Stimulated activated CD4-positive, alpha-beta T cell treated with anti-CD3 and anti-CD28 coated beads, Interleukin-4, amount 100 ng/mL, for 4 hours (primary cell): ENCODE measurements at places on chromosomes 7 and 10.

DNA sequence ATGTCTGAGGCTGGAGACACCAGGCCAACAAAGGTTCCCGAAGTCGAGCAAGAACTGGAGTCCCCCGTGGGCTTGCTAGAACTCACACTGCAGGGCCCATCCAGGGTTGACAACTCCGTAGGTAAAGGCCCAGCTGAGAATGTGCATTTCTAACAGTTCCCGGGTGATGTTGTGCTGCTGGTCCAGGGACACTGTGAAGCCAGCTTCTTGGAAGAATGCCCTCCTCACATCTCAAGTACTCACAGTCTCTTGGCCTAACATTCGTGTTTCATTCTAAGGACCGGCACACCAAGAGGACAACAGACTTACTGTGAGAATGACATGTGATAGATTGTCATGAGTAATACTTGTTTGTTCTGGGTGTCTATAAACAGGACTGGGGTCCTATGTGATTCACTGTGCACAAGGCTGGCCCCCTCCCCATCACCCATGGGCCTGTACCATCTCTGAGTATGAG lies 682.3 kb upstream of the IGFBP3 start:
- DNase-seq = no peak

DNA sequence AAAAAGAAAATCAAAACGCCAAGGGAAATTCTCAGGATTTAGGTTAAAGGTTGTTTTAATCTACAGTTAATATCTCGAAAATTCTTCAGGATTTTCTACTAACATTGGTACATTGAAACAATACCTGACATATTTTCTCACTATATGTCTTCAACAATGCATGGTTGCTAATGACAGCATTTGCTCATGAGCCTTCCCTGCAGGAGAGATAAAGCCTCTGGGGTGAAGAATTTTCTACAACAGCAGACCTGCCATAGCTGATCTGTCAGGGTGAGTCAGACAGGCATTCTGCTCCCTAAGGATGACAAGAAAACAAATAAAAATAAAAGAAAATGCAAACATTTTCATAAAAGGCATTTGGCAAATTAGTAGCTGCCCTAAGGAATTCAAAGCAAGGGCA lies 11.7 kb upstream of the GPR37 start:
- DNase-seq = no peak

- no peak for DNase-seq
Observed at GRCh38 chr10:108187408-108188012, 1023.0 kb upstream of the SORCS1 start.

DNA sequence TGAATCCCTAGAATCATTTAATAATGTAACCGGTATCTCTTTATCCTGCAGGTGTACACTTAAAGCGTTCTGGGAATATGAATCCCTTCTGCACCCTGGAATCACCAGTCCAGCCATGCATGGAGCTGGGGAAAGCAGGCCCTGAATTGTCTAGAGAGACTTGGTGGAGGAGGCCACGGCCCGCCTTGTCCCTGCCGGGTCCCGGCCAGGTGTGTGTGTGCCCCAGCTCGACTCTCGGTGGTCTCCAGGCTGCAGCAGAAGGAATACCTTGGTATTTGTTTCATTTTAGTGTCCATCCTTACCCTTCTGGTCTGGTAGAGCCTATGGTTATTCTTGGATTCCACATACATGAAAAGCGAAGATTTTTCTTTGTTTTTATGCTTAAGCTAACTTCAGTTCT lies 58.1 kb downstream of the PRPF18 start:
- DNase-seq = no peak

GRCh38 chr7:130440527-130441365 lies at the start of gene CEP41:
CEP41 (minus strand) TSS chr7:130441016; CDS start chr7:130440966, 50 bp downstream.
- DNase-seq = peak; percentile 93

GRCh38 chr7:142554560-142555532 lies 194.4 kb upstream of the PRSS1 start:
- DNase-seq = no peak

GRCh38 chr7:66100408-66101050 lies 14.1 kb upstream of the CRCP start:
- no peak for DNase-seq

DNA sequence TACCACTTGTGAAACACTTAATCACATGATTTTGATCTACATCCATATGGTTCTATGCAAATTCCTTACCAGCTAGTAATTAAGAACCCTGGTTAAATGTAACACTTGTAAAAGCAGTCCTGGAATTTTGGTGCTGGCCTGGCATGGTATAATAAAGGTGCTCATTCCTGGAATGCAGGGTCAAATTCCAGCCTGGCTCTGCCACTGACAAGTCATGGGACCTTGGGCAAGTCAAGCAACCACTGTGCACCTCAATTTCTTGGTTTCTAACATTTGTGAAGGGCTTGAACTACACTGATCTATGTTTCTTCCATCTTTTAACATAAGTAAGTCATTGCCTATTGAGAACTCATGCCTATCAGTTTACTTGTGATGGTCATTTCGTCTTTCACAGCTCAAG lies 91.9 kb upstream of the PIK3CG start:
- DNase-seq = no peak

DNA sequence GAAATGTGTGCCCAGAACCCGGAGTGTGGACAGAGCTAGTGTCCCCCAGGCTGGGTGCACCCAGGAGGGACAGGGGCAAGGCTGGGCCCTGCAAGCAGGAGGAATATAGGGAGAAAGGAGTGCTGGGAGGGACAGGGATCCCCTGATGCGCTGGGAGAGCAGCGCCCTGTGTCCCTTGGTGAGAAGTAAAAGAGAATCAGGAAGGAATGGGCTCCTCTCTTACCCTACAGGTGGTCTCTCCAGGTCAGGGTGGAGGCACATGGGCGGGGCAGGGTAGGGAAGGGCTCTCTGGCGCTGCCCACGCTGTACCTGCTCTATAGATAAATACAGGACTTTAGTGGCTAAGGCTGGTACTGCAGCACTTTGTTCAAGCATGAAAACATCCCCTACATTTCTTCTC lies 753.8 kb downstream of the GRID1 start:
- no peak for DNase-seq

GRCh38 chr7:4102231-4102841 lies 579.8 kb upstream of the FOXK1 start:
- no peak for DNase-seq

GRCh38 chr7:149879766-149880637 lies 6.2 kb downstream of the ATP6V0E2 start:
- no peak for DNase-seq

- DNase-seq = no peak
Observed at GRCh38 chr10:69573056-69573806, at the start of gene NEUROG3. NEUROG3 (minus strand) TSS chr10:69573422; CDS start chr10:69573043, 379 bp downstream.

DNA sequence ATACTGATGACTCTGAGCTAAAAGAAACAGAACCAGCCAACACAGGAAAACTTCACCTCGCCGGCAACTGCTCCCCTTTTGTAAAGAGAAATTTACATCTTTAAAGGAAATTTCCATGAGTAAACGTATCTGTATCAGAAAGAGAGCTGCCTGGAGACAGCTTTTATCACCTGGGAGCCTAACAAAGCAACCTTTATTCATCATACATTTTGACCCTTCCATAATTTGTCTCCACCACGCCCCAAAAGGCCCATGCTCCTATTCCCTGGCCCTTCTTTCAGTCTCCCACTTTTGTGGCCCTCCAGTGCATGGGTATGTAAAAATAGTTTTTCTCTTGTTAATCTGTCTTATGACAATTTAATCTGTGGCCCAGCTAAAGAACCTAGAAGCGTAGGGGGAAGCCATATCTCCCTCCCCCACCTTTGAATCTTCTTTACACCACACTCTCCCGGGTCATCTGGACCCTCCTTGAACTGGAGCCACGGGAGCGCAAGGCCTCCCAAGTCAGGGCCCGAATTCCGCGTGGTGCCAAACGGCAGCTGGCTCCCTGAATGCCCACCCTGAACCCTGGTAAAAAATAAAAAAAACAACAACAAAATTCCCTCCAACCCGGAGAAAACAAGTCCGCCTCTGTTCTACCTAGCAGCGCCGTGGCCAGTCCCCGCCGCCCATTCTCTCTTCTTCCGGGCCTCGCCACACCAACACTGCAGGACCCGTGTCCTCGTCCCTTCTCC lies 15.4 kb upstream of the FKBP9 start:
- no peak for DNase-seq

GRCh38 chr10:75016325-75016724 lies 95.1 kb upstream of the SAMD8 start:
- no peak for DNase-seq

DNA sequence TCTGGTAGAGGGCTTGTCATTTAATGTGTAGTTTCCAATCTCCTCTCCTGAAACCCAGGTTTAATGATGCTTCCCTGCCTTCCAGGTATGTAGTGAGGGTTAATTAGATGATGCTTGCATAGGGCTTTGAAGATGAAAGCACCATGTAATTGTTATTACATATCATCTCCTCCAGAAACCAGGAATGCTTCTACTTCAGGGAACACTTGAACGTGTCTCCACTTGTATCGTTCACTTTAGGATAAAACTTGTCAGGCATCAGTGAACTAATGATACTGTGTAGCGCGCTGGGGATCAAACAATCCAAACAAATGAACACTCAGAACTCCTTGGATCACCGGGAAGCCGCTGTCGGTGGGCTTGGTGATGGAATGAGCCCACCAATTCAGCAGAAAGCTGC lies 260.9 kb upstream of the FZD8 start:
- no peak for DNase-seq

- no peak for DNase-seq
Observed at GRCh38 chr7:121197455-121197854, 131.3 kb upstream of the WNT16 start.

- no peak for DNase-seq
Observed at GRCh38 chr7:8781166-8781565, 347.8 kb downstream of the NXPH1 start.

- DNase-seq = no peak
Observed at GRCh38 chr10:89206402-89207180, 526 bp downstream of the CH25H start.

GRCh38 chr7:15688279-15688626 lies 1.8 kb upstream of the MEOX2 start:
- no peak for DNase-seq

- DNase-seq = no peak
Observed at GRCh38 chr10:52967806-52968795, 195.5 kb upstream of the MBL2 start.

GRCh38 chr10:70057306-70057705 lies 4.7 kb downstream of the MACROH2A2 start:
- DNase-seq = no peak

DNA sequence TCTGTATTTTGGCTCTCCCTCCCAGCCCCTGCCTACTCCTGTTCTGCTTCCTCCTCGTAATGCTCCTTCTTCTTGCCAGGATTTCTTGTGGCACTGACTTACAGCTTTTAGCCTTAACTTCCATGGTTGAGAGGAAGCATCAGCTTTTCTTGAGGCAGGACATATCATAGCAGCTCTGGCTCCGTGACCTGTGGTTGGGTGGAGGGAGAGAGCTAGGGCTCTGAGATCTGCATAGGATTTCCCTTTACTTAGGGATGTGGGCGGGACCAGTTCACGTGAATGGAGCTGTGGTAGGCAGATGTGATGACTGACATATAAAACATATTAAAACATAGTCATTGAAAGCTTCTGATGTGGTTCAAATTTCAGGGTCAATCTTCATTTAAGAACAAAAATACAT lies 10.6 kb upstream of the RAB11FIP2 start:
- DNase-seq = no peak

DNA sequence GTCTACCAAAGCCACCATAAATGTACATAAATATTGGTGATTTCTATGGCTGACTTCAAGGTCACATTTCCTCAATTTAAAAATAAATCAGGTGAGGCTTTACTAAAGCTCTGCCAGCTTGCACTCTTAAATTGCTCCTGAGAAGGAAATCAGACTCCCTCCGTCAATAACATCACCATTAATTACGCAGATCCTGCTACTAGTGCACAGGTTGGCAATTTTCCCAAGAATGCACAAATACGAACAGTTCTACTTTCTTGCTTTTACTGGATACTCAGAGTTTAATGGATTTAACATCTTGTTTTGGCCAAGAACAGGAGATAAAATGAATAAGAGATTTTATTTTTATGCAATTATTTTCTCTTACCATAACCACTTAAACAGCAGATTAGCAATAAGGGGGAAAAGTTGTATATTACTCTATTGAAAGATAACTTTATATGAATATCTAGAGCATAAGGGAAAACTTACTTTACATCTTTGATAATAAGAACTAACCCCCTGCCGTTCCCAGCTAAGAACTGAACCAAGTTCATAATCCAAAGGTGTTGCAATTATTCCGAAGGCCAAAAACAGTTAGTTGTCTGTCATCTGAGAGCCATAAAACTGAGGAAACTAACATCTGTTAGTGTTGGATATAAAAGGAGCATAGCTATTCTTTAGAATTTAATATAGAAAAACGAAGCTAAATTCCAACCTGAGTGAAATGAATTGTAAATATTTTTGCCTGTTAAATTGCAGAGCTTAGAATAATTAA lies 140.5 kb downstream of the TWIST1 start:
- no peak for DNase-seq

DNA sequence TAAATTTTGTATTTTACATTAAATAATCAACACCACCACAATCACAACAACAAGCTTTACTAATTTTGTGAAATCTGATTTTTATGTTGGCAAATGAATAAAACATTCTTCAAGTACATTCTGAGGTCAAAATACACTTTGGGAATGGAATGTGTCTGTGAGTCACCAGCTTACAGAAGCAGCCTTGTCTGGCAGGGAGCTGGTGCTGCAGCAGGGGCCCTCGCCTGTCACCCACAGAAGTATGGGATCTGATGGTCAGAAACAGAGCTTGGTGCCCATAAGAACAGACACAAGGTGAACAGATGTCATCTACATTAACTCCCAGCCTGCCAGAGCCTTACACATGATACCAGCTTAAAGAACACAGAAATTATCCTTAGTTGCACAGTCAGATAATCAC lies 496.9 kb downstream of the CCSER2 start:
- DNase-seq = no peak

DNA sequence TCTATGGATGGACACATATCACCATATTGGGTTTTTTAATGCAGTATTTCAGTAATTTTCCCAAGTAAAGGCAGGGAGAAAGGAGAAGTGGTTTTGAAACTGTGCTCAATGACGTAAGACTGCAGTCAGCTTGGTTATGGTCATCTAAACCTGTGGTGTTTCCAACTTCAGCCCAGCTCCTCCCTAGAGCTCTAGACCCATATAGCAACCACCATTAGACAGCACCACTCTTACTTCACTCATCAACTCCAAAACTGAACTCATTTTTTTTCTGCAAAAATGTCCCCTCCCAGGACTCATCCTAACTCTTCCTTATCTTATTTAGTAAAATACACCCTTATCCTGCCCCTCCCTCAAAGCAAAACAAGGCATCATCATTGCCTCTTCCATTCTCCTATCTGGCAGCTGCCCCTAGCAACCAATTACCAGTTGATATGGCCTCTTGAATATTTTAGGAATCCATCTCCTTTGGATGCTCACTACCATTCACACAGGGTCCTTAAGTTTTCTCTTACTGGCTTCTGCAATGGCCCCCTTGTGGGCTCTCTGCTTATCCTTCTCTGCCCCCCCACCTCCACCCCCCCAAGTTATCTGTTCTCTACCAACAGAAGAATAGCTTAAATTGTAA lies 1.5 kb upstream of the RALA start:
- DNase-seq = no peak

DNA sequence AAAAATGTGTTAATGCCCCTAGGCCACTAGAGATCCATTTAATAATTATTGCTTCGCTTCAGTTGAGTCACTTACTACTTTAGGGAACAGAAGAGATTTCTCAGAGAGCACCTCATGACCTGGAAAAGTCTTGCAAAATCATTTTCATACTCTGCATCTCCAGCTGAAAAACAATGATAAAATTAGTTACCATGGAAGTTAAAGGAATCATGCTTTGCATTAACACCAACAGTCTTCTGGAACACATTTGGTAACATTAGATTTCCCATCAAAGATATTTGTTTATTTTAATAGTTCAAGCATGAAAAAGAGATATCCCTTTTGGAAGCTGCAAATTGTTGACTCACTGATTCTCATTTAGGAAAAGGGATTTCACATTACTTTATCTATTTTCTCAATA lies 1.8 kb upstream of the STEAP2 start:
- no peak for DNase-seq
